ENCODE measurements at places on chromosomes 16 and 17. TPM values are rescaled to one million over a fixed set of nuclear protein-coding genes. Genes with fewer than 3 reads are reported as not detected.

GRCh38 chr17:56159826-56160380 is 6.6 kb downstream of the ANKFN1 start:
- no peak for DNase-seq

DNA sequence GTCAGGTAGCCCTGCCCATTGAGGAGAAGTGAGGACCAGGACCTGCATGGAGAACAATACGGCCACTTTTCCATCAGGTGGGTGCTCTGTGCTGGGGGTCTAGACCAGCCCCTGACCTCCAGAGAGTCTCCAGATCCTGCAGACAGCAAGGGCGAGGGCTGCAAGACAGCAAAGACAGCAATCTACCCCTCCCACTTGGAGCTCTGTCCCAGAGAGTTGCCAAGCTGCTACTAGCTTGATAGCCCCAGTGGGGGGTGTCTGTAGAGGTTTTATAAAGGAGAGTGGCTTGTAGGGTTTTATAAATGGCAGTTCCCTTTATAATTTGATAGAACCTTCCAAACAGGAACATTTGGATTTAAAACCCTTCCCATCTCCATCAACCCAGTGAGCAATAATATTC is 16.7 kb upstream of the SLFN11 start:
- DNase-seq: no peak

DNA sequence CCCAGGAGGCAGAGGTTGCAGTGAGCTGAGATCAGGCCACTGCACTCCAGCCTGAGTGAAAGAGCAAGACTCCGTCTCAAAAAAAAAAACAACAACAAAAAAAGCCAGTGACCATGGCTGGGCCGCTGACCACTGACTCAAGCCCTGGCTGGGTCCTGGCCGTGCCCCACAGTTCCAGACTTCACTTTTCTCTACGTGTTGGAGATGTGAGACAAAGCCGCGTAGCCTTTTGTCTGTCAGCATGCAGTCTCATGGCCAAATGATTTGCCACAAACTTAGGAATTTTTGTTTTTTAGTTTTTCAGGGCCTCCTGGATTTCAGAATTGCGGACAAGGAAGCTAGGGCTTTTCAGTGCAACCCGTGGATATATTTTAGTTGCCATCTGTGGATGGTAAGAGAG is 89.3 kb upstream of the CIBAR2 start:
- DNase-seq: no peak

DNA sequence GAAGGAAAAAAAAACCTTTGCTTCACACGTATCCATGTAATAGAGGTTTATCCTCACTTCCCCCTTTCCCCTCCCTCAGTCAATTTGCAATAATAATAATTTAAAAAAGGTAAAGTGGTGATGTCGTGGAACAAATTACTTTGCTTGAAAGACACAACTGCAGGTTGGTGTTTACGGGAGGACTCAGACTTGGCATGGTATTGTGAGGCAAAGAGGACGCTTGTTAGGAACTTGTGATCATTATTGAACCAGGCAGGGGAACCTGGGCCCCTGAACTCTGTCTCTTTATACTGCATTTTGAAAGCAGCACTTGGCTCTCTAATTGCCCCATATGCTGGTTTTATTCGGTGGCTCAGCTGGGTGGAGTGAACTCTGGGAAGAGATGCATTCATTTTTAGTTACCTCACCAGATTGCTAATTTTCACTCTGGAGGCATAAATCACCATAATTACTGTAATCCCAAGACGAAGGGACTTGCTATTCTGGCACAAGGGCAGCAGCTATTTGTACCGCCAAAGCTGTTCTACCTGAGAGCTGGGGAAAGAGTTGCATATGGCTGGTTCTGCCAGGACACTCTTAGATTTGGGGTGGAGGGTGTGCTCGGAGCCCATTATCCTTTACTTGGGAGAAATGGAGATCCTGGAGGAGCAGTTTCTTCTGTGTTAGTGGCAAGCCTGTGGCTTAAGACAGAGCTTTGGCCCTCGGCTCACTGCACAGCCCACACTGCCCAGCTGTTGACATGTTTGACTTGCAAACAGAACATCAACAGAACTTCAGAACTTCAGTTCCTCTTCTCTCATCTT is 5.7 kb upstream of the DHX8 start:
- DNase-seq: no peak

DNA sequence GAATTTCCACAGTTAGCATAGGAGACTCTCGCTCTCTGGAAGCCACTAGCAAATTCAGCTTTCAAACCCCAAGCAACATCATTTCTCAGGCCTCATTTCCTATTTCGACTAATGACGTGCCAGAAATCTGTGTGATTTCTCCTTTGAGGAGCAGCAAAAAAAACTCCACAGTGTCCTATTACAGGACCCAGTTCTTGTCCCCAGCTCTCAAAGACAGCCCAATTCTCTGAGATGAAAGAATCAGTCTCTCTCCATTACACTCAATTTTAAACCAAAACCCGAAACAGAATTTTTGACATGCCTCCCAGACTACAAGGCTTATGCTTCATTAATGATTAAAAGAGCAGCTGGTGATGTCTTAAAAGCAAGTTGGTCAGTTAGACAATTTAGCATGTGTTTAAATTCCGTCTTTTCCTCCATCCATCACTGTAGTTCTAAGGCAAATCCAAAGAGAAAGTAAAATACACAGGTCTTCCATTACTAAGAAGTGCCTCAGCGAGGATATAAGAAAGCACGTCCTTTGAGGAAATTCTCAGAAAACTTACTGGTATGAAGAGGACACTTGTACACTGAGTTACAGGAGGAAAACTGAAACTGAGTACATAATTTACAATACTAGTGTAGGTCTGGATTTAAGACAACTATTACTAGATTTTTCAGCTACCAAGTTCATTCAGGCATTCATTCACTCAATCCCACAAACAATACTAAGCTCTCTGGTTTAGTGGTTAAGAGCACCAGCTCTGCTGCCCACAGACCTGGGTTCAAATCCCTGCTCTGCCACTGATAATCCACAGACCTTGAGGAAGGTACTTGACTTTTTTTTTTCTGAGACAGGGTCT is 12.5 kb downstream of the TOM1L2 start:
- no peak for DNase-seq

The KRT32 gene
- not detected for total RNA-seq

The ABCC12 gene
- total RNA-seq: not detected

The ARL6IP1 gene
- 1,035 TPM for total RNA-seq
